Activated CD8-positive, alpha-beta memory T cell treated with anti-CD3 and anti-CD28 coated beads for 24 hours (primary cell): ENCODE measurements at places on chromosomes 12 and 14.

DNA sequence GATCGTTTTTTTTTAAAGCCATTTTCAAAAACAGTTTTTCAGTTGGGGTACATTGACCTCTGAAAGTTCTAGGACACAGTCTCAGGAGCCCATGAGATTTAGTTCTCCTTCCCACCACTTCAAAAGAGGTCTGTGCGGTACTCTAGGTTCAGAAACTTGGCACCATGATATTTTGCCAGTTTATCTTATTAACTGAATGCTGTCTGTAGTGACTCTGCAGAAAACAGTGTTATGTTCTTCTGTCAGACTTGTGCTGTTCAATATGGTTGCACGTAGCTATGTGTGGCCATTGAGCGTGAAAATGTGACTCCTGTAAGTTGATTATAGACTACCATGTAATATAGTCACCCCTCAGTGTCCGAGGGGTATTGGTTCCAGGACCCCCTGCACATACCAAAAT, 35.9 kb downstream of the CRADD start:
- DNase-seq: no peak

GRCh38 chr14:93332397-93332852, 411 bp downstream of the BTBD7 start:
- DNase-seq: no peak

GRCh38 chr12:95551913-95552516, 739 bp upstream of the USP44 start:
- DNase-seq: no peak

- no peak for DNase-seq
Observed at GRCh38 chr12:51821440-51822260, 26.9 kb downstream of the FIGNL2 start.

- no peak for DNase-seq
Observed at GRCh38 chr12:103677341-103677740, 90.3 kb downstream of the STAB2 start.

GRCh38 chr14:97626088-97626487, 828.9 kb downstream of the VRK1 start:
- no peak for DNase-seq

GRCh38 chr12:120356567-120357030, 12.4 kb downstream of the MSI1 start:
- DNase-seq: peak; percentile 89

- no peak for DNase-seq
Observed at GRCh38 chr14:33026850-33027430, 88.3 kb downstream of the NPAS3 start.

- DNase-seq: no peak
Observed at GRCh38 chr12:84537666-84538065, 374.9 kb downstream of the SLC6A15 start.

GRCh38 chr14:73452341-73453186, 5.8 kb downstream of the NUMB start:
- DNase-seq: no peak

- DNase-seq: no peak
Observed at GRCh38 chr12:28958553-28959195, 190.4 kb upstream of the FAR2 start.

- DNase-seq: no peak
Observed at GRCh38 chr12:17326649-17327048, 720.7 kb upstream of the LMO3 start.

- no peak for DNase-seq
Observed at GRCh38 chr12:78328524-78328923, 497.8 kb downstream of the NAV3 start.

DNA sequence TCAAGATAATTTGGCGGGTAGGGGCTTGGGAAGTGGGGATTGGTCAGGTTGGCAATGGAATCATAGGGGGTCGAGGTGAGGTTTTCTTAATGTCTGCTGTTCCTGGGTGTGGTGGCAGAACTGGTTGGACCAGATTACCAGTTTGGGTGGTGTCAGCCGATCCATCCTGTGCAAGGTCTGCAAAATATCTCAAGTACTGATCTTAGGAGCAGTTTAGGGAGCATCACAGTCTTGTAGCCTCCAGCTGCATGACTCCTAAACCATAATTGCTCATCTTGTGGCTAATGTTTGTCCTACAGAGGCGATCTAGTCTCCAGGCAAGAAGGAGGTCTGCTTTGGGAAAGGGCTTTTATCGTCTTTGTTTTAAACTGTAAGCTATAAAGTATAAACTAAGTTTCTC, 868.4 kb downstream of the DIO2 start:
- DNase-seq: no peak

DNA sequence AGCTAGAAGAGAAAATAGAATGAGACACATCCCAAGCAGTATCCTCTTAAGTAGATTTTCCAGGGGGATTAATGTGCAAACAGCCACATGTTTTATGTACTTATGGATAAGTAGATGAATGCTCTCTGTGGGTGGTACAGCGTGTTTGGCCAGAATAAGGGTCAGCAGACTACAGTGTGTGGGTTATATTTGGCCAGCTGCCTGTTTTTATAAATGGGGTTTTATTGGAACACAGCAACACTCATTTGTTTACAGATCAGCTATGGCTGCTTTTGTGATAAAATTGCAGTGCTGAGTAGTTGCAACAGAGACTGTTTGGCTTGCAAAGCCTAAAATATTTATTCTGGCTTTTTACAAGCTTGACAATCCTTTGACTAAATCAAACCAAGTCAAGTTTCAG, 780.2 kb upstream of the SEL1L start:
- DNase-seq: no peak

GRCh38 chr14:50667684-50667995, 466 bp downstream of the SAV1 start:
- no peak for DNase-seq

DNA sequence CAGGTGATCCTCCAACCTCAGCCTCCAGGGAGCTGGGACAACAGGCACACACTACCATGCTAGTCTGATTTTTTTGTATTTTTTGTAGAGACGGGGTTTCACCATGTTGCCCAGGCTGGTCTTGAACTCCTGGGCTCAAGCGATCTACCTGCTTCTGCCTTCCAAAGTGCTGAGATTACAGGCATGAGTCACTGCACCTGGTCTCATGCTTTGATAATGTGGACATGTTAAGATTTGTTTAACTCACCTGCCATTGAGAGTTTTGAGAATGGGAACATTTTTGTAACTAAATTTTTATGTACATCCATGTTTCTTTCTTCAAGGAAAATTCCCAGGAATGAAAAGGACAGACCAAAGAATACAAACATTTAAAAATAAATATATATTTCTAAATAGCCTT, 121.2 kb downstream of the MIPOL1 start:
- no peak for DNase-seq

DNA sequence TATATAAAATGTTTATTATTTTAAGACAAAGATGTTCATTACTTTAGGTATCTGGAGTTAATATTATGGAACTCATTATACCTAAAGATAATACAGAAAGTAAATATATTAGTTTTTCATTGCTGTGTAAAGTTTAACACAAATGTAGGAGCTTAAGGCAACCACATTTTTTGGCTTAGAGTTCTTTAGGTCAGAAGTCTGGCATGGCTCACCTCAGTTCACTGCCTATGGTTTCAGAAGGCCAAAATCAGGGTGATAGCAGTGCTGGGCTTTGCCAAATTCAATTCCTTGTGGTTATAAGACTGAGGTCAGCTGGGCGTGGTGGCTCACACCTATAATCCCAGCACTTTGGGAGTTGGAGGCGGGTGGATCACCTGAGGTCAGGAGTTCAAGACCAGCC, 35.5 kb upstream of the PRPF39 start:
- no peak for DNase-seq

GRCh38 chr12:96720363-96720705, 186.7 kb upstream of the NEDD1 start:
- DNase-seq: peak; percentile 57

- DNase-seq: no peak
Observed at GRCh38 chr14:69226178-69226577, 33.8 kb upstream of the GALNT16 start.

DNA sequence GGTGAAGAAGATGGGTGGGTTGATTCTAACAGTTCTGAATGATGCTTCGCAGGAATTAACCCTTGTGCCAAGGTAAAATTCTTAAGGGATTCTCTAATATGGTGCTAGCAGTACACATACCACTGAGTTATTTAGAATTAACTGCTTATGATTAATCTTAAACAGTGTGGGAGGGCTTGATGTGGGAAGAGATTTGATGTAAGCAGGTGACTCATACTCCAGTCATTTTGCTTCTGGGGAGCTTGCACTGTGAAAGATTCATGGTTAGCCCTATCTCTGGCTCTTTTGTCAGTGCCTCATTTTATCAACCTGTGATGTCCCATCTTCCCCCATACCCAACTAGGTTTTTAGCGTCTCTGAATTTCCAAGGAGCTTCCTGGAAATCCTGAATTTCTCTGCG, 83.8 kb downstream of the NRXN3 start:
- no peak for DNase-seq

DNA sequence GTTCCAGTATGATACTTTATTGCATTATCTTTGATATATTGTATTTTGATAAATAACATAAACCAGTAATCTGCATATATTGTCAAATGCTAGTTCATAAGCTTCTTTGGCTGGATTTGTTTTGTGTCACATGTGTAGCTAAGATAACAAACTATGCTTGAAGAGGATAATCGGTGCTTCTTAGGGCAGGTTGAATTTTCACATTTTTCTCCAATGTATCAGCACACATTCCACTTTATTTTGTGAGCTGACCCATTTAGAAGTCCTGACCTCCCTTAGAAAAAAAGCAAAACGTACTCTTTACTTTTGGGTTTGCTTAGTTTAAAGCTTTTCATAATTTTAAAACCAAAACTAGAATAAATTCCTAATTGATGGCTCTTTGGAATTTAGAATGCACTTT, 277.7 kb upstream of the DDHD1 start:
- no peak for DNase-seq

DNA sequence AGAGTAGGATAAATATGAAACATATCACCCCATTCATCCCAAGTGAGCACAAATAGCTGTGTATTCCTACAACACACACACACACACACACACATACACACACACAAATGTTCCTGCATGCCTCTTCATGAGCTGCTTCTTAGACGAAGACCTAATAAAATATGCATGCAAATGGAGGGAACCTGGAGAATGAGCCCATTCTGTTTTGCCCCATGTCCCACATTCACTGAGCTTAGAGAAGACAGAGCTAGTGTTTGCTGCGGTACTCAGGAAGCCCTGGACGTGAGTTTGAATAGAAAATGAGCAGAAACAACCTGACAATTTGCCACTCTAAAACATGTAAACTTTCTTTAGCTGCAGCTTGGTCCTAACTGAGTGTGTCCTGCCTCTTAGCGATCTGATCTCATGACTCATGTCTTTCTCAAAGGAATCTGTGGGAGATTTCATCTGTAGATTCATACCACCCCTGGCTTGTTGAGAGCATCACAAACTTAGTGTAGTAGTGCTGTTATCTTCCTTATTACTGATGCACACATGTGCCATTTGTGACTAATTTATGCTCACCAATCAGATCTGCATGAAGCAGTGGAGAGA, 86.8 kb downstream of the ITPR2 start:
- DNase-seq: no peak

- DNase-seq: no peak
Observed at GRCh38 chr12:70252832-70253231, 9.6 kb downstream of the CNOT2 start.

- no peak for DNase-seq
Observed at GRCh38 chr12:15212930-15213329, 8.3 kb downstream of the RERG start.

- DNase-seq: no peak
Observed at GRCh38 chr14:89435492-89435891, 18.5 kb upstream of the FOXN3 start.

DNA sequence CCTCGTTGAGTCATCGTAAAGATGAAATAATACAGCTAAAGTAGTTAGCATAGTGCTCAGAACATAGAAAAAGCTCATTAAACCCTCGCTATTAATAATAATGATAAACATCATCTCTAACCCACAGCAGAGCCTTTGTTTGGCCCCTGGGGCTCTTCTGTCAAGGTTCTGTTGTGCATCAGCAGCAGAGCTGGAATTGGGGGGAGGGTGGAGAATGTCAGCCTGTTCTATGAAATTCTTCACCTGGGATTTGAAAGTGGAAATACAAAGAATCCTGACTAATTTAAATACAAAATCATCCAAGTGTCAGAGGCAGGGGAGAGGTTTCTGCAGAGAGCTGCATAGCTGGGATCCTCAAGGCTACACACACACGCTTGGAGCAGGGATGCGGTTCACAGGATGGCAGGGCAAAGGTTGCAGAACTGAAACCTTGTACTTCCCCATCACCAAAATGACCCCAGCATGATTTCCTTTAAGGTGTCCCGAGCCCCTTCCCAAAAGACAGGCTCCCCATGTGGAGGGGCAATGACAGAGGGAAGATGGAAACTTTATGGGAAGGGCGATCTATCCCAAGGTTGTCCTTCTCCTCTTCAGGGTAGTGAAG, 71.8 kb downstream of the DAD1 start:
- DNase-seq: peak; percentile 60

GRCh38 chr14:35247777-35248475, 44.3 kb upstream of the PSMA6 start:
- no peak for DNase-seq

GRCh38 chr14:69664865-69665526, 53.6 kb downstream of the SUSD6 start:
- no peak for DNase-seq

DNA sequence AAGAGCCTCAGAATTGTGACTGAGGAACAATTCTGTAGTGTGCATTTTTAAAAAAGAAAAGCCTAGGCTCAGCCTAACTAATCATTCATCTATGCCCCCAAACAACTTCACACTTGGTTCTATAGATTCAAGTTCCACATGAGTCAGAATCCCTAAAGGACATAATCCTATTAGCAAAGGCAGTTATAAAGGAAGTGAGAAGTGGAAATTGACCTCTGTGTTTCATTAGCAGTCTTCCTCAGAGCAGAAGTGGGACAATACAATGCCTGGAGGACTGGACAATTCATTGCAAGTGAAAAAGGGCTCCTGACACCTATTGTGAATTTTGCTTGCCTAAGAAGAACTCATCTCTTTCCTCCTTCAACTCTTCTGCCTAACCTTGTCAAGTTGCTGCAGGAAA, 222.3 kb downstream of the PTPRO start:
- no peak for DNase-seq

GRCh38 chr14:94485944-94486841, 10.2 kb upstream of the SERPINA9 start:
- peak; percentile 80 for DNase-seq

GRCh38 chr12:50948798-50949197, 3.5 kb upstream of the HIGD1C start:
- DNase-seq: no peak
